Naive thymus-derived CD4-positive, alpha-beta T cell (primary cell): ENCODE measurements at places on chromosomes 2 and 18. TPM values are rescaled to one million over a fixed set of nuclear protein-coding genes. Genes with fewer than 3 reads are reported as not detected.

Gene ADD2
- polyA plus RNA-seq: 1.8 TPM

Gene ST8SIA5
- polyA plus RNA-seq: not detected

Gene PARD6G
- polyA plus RNA-seq: not detected

GRCh38 chr2:207771421-207771820 is 1.7 kb upstream of the FZD5 start:
- no peak for DNase-seq

GRCh38 chr2:160356485-160356884 is 137.1 kb downstream of the RBMS1 start:
- DNase-seq: no peak

DNA sequence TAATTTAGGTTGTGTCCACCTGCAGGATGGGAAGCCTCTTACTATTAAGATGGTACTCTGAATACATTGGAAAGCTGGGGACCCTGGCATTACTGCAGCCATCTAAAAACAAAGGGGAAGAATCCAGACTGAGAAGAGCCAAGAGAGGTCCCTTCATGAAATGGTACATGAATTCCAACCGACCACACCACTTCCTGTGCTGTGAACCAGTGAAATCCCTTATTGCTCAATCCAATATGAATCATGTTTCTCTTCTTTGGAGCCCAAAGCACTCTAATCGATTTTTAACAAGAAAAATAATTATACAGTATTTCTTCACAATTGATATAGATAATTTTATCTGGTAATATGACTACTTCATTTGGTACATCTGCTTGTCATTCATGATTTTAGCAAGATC is 479.7 kb upstream of the RAB6C start:
- DNase-seq: no peak

- no peak for DNase-seq
Measured at GRCh38 chr2:201242571-201243277, 17.6 kb upstream of the CASP8 start.
